NCI-H526 treated with DMSO at 0.1 percent for 48 hours (cell line): ENCODE measurements at places on chromosomes 2 and 18.

DNA sequence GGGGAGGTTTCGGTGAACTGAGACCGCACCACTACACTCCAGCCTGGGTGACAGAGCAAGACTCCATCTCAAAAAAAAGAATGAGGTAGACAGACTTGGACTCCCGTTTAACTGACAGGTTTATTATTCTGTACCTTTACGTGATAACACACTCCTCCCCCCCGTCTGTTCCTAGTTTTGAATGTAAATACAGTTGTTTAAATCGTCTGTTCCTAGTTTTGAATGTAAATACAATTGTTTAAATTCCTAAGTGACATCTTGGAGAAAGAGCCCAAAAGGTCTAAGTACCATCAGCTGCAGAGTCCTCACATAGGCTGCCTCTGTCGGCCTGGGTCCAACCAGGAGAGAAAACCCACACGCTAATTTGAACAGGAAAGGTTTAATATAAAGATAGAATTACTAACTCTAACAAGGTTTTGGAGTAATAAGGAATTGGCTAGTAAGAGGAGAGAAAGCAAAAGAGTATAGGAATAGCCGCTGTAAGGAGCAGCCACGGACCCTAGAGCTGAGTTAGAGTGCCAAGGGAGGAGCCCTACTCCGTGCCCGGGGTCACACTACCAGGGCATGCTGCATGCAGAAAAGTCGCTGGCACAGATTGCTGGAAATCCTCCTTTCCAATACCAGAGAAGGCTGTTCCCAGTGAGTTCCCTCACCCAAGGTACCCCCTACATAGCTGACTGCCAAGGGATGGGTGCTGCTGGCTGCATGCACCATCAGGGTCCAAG lies 83.5 kb upstream of the RANBP2 start:
- DNase-seq: no peak

DNA sequence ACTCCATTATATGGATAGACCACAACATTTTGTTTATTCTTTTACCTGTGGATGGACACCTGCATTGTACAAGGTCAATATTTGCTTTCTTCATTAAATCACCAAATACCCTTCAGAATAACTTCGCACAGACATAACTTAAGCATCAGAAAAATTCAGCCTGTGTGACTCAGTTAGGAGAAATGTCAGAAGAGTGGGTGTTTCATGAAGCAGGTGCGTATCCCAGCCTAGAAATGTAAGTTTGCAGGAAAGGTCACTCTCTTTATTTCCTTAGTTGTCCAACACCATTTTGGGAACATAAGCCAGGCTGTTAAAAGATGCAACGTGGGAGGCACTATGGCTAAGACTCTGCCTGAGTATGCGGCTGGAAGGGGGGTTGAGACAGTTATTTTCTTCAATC lies 48.6 kb upstream of the FHL2 start:
- no peak for DNase-seq

- no peak for DNase-seq
Measured at GRCh38 chr2:138445227-138445626, 56.3 kb upstream of the SPOPL start.

- no peak for DNase-seq
Measured at GRCh38 chr2:148754864-148755263, 110.3 kb downstream of the EPC2 start.

DNA sequence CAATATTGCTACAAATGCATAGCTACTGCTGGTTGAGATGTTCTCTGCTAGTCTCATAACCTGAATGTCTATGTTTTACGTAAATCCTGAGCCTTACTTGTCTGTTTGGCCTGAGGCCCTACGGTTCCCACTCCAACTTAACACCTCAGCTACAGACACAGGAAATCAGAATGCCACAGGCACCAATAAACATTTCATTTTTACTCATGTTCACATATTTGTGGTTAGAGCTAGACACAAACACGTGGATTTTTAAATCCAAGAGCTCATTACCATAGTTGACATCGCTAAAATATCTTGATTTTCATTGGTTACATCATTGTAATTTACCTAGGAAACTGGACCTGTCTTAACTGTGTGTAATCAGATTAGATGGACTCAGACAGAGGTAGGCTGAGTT lies 263.8 kb upstream of the CDH19 start:
- DNase-seq: no peak

DNA sequence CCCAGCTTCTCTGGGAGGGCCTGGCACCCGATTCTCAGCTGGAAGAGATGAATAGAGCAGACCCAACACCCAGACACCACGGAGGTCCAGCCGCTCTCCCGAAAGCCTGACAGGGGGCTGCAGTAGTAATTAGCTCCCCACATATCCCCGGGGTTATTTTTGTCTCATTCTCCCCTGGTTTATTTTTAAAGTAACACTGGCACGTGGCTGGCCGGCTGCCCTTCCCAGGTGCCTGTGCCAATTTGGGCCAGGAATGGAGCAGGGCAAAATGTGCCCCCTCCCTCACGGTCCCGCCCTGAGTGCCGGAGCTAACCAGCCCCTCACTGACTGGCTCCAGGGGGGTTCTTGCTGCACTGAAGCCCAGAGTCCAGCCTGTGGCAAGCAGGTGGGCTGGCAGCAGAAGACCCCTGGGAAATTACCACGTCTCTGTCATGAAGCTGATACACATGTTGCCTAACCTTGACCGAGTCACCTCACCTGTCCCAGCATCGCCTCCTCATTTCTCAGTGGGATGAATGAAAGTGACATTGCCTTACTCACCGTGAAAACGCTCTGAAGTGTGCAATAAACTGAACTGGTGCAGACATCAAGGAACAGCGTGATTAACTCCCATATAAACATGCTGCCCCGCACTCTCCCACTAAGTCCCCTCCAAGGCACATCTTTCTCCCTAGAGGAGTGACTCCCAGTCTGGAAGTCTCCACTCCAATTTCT lies 18.4 kb downstream of the KCNK3 start:
- no peak for DNase-seq

- DNase-seq: no peak
Measured at GRCh38 chr18:60110836-60111235, 211.0 kb downstream of the PMAIP1 start.

DNA sequence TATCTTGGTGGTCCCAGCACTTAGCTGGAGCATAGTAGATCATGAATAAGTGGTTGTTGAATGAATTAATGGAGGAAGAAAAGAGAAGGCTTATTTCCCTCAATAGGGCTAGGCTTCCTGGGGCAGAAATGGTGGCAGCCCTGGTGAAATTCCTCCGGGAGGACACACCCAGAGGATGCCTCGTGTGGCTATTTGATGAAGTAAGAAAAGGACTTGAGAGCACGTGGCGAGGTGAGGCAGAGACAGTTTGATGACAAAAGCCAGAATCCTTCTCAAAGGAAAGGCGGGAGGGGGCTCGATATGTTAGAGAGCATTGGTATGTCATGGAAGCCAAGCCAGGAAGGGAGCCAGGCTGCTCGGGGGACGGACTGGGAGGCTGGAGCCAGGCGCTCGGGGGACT lies 14.7 kb downstream of the FAM228A start:
- DNase-seq: no peak

DNA sequence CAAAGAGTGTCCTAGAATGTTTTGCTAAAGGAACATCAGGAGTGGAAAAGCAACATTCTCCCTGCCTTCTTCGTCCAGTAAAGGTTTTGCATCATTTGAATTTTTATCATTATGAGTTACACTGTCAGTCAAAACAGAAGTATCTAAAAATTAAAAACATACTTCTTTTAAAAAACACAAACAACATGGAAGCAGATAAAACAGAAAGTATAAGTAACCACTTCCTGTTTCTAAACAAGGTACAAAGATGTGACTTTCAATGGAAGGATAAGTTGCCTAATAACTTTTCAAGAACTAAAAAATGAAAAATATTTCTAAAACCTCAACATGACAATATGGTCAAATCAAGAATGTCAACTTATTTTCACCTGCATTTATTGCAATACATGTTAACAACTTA lies 158.2 kb downstream of the STK39 start:
- no peak for DNase-seq

DNA sequence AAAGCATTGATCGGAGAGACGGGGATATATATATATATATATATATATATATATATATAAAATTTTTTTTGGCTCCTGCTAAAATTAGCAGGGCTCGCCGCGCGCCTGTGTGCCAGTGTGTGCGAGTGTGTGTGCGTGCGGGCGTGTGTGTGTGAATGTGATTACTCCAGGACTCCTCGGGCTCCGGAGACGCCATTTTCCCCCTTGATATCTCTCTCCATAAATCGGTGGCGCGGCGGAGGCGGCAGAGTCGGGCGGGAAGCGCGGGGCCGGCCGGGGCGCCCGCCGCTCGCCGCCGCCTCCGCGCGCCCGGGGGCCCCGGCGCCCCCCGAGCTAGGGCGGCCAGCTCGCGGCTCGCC lies 795 bp upstream of the SETBP1 start:
- DNase-seq: peak; percentile 26

DNA sequence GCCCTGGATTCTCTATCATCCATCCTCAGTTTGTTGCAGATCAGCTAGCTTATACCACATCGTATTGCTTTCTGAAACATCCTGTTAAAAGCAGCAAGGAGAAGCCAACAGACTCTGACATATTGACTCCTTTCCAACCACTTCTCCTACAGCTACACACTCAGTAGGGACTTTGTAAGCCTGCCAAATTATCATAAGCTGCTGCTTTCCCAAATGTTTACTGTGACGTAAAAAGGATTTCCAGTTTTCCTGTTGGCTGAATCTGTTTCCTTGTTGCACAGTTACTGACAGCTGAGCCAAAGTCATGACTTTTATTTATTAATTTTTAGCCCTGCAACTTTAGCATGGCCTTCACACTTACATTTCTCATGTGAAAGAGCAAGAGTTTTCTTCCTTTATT lies 294.3 kb downstream of the KCNJ3 start:
- DNase-seq: no peak
